ENCODE measurements at places on chromosomes 16 and 17.

DNA sequence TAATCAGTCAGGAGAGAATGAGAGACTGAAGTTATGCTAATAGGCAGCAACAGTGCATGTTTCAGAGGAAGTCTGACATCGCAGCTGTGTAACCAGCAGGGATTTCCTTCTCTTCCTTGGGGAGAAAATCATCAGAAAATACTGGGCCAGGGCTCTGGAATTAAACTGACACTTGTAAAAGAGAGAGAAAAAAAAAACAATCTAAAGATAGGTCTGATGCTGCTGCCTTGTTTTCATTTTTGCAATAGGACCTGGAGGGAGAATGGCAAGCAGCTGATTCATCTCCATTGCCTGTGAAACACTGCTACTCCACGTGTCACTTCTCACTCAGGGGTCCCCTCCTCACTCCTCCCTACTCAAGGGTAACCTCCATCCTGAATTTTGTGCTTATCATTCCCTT is 17.7 kb upstream of the CORO6 start:
- DNase-seq, result peak; percentile 20

DNA sequence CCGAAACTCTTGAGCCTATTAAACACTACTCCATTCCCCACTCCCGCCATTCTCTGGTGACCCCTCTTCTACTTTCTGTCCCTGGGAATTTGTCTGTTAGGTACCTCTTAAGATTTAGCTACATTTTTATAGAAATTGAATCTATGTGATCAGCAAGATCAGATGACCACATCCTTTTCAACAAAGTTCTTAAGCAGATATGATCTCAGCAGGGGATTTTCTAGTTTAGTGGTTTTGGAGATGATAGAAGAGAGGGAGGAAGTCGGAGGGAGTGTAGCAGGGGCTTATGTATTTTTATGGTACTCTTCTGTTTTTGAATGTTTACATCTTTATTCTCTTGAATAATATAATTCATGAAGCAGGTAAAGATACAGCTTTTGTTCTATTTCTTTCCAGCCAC is 40.8 kb downstream of the RPA1 start:
- no peak for DNase-seq

DNA sequence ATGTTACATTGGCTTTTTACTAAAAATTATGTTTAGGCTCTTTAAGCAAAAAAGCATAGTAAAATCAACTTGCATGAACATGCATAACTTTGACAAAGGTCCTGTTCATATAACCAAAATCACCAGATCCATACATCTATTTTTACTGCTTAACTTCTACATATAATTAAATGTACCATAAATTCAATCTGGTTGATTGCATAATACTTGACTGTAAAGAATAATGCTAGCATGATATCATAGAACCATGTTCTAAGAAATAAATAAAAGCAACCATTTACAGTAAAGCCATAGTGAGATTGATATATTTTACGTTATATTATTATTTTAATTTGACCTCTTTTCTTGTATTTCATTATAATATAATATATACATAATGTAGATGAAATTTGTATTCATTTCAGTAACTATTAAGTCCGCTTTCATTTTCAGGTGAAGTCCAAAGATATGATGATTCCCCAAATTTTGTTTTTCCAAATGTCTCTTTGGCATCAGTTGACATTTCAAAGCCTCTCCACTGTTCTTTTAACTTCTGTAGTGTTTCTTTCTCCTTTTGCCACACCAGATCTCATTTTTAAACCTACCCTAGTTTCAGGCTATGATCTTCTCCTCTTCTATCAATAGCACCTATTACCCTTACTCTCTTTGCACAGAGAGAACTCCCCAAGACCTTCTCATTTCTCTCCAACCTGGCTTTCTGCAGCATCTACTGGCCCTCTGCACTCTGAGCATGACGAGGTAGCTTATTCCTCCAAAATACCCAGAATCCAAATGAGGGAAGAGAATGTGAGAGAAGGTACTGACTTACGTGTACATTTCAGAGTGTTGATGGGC is 1.8 kb downstream of the APOH start:
- no peak for DNase-seq

DNA sequence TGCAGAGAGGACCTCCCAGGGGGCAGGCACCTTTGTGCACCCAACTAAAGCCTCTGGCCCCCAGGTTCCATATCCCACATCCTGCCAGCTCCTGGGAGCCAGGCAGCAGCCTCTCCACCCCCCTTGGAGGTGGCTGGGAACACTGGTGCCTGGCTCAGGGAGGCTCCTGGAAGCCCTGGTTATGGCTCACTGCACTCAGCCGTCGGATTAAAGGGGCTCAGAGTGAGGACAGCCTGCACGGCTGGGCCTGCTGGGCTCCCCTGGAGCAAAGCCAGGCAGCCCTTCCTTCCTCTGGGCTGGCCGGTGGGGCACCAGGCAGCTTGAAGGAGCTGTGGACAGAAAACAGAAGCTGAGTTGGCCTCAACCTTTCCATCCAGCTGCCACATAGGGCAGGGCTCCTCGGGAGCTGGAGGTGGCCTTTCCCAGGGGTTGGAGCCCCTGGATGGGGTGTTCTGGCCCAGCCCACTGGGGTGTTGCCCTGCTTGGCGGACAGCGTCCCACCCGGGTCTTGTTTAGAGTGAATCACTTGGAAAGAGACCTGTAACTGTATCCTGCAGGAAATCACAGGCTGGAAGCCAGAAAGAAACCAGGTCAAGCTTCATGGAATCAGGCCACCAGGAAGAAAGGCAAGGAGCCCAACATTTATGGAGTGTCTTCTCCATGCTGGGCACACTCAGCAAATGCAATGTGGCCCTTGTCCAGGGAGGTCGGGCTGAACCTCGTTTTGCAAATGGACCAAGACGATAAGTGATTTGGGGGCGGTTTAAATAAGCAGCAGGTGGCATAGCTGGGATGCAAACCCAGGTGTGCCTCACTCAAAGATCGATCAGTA is 253.3 kb downstream of the SOX9 start:
- peak; percentile 85 for DNase-seq

DNA sequence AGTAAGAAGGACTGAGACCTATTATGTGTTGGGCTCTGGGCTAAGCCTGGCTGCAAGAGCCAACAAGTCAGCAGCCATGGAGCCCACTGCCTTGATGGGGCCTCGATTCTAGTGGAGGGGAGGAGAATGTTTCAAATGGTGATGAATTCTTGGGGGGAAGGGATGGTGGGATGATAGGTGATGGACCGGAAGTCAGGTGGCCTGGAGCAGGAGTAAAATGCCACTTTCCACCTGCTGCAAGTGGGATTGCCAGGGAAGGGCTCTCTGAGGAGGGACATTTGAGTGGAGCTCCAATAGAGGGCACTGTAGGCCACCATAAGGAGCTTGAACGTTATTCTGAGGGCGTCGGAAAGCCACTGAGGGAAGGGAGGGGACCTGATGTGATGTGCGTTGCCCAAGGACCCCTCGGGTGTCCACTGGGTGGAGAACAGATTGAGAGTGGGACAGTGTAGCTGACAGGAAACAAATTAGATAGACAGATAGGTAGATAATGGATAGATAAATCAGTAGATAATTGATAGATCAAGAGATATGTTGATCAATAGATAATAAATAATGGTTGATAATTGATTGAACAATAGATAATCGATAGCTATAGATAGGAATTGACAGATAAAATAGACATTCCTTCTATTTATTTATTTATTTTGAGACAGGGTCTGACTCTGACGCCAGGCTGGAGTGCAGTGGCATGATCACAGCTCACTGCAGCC is 18.2 kb upstream of the NXPH3 start:
- peak; percentile 84 for DNase-seq

DNA sequence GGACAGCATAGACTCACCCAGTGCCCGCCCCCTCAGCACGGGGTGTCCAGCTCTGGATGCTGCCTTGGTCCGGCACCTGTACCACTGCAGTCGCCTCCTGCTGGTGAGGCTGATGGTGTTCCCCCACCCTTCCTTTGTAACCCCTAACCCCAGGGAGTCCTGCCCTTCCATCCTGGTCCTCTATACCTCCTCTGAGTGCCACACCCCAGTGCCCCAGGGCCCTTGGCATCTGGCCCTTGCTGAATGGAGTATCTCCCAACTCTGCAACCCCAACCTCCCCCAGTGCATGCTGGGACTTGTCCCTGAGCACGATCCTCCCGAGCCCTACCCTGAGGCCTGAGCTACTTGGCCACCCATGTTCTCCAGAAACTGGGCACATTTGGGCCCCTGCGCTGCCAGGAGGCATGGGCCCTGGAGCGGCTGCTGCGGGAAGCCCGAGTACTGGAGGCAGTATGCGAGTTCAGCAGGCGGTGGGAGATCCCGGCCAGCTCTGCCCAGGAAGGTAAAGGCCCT is 15.8 kb downstream of the RIPOR1 start:
- no peak for DNase-seq

DNA sequence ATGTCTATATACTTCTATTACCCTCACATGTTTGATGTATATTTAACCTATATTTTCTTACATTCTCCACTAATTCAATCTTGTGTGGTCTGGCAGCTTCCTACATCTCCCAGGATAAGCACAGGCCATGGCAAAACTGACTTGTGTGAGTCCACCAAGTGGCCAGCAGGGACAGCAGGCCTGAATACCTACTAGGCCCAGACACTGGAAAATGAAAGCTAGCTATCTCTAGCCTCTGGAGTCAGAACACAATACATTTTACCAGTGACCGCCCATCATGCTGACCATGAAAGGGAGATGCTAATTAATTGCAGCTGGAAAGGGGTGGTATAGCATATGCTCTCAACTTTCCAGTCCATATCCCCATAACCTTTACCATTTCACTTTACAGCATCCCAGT is 132.3 kb downstream of the PCTP start:
- no peak for DNase-seq

GRCh38 chr17:58664302-58664701 is 27.5 kb downstream of the TEX14 start:
- DNase-seq, result no peak

- DNase-seq, result peak; percentile 94
Measured at GRCh38 chr17:47872019-47872650, 21.2 kb upstream of the SP6 start.

GRCh38 chr17:41869426-41869825 is 4.2 kb upstream of the KLHL11 start:
- DNase-seq, result no peak

- DNase-seq, result no peak
Measured at GRCh38 chr17:78496311-78496710, 80.9 kb downstream of the DNAH17 start.

DNA sequence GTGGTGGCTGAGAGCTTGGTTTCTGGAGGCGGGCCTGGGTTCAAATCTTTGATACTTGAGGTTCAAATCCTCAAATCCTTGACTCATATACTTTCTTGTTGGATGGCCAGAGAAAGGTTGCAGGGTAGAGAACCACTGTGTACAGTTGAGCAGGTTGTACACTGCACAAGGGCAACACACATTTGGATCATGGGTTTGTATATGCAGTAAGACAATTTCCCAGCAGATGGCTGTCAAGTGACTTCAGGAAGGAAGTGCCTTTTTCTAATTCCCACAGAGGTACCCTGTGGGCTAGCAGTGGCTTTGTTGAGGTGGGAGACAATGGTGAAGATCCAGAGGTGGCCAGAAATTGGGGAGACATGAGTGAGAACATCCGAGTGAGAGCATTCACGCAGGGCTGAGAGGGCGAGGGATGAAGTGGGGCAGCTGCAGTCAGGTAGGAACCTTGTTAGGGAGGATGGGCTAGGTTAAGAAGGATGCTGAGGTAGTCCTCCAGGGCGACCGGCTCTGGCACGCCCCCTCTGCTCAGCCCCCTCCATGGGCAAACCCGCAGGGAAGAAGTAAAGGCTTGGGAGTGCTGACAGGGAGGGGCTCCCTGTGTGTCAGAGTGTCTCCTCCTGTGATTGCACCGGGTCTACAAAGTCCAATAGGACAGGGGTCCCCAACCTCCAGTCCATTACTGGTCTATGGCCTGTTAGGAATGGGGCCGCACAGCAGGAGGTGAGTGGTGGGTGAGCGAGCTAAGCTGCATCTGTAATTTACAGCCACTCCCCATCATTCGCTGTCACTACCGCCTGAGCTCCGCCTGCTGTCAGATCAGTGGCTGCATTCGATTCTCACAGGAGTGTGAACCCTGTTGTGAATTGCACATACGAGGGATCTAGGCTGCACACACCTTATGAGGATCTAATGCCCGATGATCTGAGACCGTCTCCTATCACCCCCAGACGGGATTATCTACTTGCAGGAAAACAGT is 2.7 kb downstream of the C16orf89 start:
- peak; percentile 56 for DNase-seq

GRCh38 chr17:7220593-7221277 is 997 bp downstream of the ACADVL start:
- peak; percentile 59 for DNase-seq

DNA sequence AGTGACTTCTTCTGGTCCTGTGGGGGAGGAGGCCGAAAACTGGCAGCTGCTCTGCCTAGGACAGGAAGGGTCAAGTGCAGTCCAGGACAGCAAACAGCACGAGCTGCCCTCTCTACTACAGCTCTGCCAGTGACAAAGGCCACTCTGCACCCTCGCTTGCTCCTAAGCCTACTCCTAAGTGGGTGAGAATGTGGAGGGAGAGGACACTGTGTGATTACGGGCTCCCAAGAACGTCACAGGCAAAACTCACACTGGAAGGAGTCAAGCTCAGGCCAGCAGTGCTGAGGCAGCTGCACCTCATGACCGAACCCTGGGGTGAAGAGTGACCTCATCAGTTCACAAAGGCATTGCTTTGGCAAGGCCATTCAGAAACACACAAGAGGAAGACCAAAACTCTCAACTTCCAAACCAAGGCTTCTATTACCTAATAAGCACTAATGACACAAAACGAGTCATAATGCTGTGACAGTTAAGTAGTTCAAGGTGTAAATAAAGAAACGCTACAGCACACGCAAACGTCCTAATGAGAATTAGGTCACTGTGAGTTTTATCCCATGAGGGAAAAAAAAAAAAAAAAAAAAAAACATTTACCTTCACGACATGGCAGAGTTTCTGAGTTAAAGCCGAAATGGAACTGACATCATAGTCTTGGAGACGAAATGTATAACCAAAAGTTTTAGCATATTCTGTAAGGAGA is 35.1 kb downstream of the MARF1 start:
- DNase-seq, result no peak

DNA sequence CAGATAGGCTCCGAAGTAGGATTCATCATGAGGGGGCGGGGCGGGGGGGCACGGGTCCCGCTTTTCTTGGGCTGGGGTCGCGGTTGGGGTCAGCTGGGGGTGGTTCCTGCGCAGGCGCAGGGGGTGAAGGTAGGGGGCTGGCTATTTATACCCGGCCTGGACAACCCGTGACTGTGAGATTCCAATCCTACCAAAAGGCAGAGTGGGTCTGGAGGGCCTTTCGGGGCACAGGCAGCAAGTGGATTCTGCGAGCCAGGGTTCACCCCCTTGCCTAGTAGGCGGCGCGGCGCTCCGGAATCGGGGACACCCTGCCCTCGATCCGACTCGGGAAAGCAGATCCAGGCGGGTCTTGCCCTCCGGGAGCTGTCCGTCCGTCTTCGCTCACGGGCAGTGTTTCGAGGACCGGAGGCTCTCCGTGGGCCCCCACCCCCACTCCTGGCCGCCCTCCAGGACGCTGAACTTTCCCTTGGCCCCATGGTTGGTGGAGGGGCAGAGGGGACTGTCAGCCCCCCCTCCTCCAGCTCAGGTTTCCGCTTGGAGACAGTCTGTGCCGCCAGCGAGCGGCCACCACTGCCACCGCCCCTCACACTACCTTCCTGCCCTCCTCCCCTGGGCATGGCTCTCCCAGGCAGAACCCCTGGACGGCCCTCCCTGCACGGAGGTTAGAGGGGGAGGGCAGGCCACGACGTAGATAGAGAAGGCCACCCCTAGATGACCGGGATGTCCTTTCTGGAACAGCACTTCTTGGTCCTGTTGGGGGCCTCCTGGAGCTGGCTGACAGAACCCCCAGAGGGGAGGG is 634 bp downstream of the SLC2A4 start:
- peak; percentile 30 for DNase-seq

All from NCI-H69 (cell line).